ENCODE measurements at places on chromosomes 12 and 14. TPM values are rescaled to one million over a fixed set of nuclear protein-coding genes. Genes with fewer than 3 reads are reported as not detected.

The OTUB2 gene
- 2.7 TPM for total RNA-seq

GRCh38 chr12:79250960-79251755 is 386.6 kb downstream of the SYT1 start:
- DNase-seq: no peak

The PLEKHD1 gene
- total RNA-seq: 0.10 TPM

The OR11H12 gene
- total RNA-seq: not detected

The ACOT2 gene
- total RNA-seq: 24.3 TPM

GRCh38 chr12:101928556-101928955 is 51.2 kb downstream of the DRAM1 start:
- DNase-seq: no peak

DNA sequence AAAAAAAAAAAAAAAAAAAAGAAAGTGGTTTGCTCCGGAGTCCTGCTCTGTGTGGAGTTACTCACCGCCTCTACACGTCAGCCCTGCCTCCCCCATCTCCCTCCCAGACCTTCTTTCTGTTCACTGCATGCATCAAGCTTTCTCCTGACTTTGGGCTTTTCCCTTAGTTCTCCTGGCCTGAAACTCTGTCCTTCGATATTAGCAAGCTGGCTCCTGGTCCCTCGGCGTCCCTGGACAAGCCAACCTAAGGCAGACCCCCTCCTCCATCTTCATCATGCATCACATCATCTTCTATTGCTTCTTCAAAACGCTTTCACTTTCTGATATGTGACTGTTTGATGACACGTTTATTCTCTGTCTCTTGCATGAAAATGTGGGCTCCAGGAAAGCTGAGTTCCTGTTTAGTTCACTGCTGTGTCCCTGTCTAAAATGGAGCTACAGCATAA is 40.6 kb downstream of the SLC15A4 start:
- no peak for DNase-seq

The BDKRB1 gene
- total RNA-seq: 5.5 TPM

GRCh38 chr14:70096866-70097265 is 91.9 kb downstream of the SLC8A3 start:
- DNase-seq: no peak

The TMTC1 gene
- total RNA-seq: 6.3 TPM

The NEUROD4 gene
- total RNA-seq: not detected

- DNase-seq: no peak
Observed at GRCh38 chr14:99630202-99630601, 14.7 kb upstream of the HHIPL1 start.

DNA sequence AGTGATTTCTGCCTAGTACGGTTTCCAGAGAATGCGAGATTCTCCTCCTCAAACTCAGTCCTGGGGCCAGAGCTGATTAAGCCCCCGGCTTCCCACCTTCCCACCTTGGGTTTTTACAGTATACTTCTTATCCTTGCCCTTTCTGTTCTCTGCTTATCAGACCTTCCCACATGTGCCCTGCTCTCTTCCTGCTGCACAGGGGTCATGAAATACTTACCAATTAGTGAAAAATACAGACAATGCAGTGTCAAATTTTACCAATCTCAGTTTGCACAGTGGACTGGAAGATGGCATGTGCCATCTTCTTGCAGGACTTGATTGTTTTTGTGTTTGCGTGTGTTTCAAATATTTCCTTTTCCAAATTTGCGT is 14.7 kb downstream of the SUSD6 start:
- no peak for DNase-seq

DNA sequence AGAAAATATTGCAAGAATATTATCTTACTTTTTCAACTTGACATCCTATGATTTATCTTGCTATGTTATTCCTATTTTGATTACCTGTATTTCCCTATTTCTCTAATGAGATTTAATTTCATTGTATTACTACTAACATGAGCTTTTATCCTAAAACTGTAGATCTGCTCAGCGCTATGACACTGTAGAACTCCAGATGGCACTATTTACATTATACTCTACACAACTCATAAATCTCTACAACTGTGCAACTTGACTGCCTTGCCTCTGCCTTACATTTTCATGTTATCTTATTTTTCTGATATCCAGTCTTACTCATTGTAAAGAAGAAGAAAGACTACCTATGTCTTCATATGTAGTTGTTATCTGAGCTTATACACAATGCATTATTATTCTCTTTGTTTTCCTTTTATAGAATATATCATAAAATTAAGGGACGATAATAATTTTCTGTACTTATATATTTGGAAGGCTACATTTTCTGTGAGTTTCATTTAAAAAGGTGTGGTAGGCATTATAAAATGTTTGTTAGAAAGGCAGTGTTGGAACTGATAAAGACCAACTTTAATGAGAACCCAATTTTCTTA is 24.1 kb downstream of the NUP37 start:
- no peak for DNase-seq

DNA sequence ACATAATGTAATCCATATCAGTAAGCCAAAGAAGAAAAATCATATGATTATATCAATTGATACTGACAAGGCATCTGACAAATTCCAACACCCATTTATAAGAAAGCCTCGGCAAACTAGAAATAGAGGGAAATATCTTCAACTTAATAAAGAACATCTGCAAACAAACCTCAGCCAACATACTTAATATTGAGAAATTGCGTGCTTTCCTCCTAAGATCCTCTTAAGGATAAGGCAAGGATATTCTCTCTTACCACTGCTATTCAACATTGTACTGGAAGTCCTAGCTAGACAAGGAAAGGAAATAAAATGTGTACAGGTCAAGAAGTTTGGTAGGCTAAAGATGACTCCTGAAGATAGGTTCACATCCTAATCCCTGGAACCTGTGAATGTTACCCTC is 115.9 kb downstream of the DERA start:
- DNase-seq: no peak

DNA sequence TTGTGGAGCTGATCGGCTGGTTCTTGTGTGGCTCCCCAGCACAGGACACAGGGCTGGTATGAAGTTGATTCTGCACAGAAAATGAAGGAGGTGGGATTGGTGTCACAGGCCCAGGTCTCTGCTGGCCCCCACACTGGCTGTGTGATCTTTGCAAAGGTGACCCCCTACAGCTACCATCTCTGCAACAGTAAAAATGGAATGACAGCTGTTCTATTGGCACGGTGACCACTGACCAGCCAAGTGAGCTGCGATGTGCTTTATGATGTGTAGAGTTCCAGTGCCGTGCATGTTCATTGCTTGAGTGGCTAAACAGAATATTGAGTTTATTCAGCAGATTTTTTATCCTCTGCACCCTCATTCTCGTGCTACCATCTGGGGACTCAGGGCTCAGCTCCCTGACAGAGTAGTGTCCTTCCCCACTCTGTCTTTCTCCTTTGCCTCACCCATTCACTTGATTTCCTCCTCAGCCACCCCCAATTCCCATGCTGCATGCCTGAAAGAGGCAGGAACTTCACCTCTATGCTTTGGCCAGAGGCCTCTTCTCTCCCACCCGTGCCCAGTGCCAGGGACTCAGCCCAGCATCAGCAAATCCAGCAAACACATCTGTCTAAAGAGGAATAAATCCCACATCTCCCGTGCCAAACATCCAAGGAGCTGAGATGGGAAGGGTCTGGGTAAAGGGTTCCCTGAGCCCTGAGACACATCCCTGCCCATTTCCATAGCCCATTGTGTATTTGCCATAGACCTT is 21.2 kb downstream of the C14orf132 start:
- no peak for DNase-seq

- DNase-seq: no peak
Observed at GRCh38 chr14:41393512-41393911, 213.2 kb upstream of the LRFN5 start.

The HSP90AA1 gene
- total RNA-seq: 1,349 TPM

The PPP4R4 gene
- 0.27 TPM for total RNA-seq

The MYF5 gene
- total RNA-seq: not detected

DNA sequence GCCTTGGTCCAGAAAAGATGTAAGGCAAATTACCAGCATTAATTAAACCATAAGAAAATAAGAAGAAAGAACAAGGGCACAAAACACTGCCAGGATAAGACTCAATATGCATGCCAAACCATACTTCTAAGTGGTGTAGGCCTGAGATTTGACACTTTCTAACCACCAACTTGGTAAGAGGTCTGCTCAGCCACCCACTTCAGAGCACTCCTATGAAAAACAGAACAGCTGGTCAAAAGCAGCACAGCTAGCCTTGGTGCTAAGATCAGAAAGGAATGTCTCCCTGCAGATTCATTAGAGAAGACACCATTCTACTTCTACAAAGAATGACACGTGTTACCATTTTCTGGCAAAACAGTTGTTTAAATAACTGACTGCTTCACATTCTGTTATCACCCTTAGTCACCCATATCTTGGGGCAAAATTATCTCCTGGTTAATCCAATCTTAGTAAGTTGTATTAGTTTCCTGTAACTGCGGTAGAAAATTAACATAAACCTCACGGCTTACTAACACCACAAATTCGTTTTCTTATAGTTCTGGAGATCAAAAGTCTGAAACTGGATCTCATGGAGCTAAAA is 13.2 kb downstream of the RPS6KA5 start:
- no peak for DNase-seq

GRCh38 chr12:3628629-3629028 is 124.3 kb downstream of the CRACR2A start:
- DNase-seq: no peak

GRCh38 chr14:42428996-42429395 is 822.3 kb downstream of the LRFN5 start:
- DNase-seq: no peak

The RERGL gene
- total RNA-seq: 1.1 TPM
